ENCODE measurements at places on chromosomes 1 and 21. TPM values are rescaled to one million over a fixed set of nuclear protein-coding genes. Genes with fewer than 3 reads are reported as not detected.
A peak's percentile ranks its signal among the peaks of the same experiment; 100 is the strongest.

- DNase-seq = no peak
Observed at GRCh38 chr1:100414693-100415497, 62.6 kb downstream of the CDC14A start.

- no peak for DNase-seq
Observed at GRCh38 chr1:182633657-182634281, 29.6 kb upstream of the RGS16 start.

GRCh38 chr1:150813028-150813707, 5.1 kb upstream of the CTSK start:
- DNase-seq = peak; percentile 49

DNA sequence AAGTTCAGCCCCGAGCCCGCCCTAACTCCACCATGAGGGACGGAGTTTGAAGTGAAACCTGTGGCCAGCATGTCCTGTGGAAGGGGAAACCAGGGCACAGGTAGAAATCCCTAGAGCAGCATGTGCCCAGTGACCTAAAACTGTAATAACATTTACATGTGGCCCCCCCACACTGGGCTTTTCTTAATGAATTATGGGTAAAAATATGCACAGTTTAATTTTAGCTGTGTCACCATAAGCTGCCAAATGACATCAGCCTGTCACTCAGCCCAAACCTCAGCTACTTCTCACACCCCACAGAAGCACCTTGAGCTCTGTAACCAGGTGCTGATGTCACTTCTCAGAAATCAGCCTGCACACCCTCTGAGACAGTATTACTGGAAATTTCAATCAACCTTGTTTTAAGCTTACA, 50.0 kb upstream of the SLC19A1 start:
- DNase-seq = no peak

GRCh38 chr1:53409233-53409632, 50.0 kb upstream of the DMRTB1 start:
- no peak for DNase-seq

DNA sequence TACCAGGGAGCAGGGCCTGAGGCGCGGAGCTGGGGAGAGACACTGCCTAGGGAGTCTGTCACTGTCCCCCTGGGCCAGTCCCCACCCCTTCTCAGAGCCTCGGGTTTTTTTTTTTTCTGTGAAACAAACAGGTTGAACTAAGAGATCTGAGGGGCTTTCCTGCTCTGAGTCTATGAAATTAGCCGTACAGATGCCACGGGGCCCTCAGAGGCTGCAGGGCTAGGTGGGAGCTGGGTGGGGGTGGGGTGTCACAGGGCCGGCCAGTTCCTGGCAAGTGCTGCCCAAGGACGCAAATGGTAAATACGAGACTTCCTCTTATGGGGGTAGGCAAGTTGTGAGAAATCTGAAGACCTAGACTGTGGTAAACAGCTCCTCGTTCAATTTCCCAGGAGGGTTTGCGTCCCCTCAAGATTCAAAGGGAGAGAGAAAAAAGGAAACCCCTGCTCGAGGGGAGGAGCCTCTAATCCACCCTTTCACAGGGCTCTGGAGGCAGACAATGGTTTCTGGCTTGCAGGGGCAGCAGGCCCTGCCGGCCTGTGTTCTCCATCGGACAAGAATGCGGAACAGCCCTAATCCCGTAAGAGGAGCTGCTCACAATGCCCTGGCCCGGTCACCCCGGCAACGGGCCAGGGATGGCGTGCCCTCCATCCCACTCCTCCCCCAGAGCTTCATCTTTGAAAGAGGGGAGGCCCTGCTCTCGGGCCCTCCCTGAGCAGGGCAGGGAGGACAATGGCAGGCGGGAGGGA, 7.8 kb downstream of the NUAK2 start:
- no peak for DNase-seq

Gene C4BPB
- total RNA-seq = not detected

DNA sequence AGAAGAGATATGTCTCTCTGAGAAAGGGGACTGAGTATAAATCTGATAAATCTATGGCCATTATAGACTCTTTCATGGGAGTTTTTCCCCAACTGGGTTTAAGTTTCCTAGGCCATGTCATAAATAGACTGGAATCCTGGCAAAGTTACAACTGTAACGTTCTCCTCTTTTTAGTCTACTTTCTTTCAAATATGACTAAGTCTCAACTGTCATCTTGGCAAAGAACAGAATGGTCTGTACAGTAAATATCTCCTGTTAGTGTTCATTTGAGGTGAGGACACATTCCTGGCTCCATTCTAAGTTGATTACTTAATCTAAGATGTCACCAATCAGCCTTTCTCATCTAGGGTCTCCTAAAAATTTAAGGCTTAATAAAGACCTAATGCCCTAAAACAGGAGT, 300.5 kb downstream of the BRINP2 start:
- DNase-seq = peak; percentile 71

Gene GIPC2
- total RNA-seq = 1.5 TPM

GRCh38 chr21:44867464-44867863, 6.0 kb downstream of the PTTG1IP start:
- no peak for DNase-seq

Gene HMGCS2
- total RNA-seq = not detected

DNA sequence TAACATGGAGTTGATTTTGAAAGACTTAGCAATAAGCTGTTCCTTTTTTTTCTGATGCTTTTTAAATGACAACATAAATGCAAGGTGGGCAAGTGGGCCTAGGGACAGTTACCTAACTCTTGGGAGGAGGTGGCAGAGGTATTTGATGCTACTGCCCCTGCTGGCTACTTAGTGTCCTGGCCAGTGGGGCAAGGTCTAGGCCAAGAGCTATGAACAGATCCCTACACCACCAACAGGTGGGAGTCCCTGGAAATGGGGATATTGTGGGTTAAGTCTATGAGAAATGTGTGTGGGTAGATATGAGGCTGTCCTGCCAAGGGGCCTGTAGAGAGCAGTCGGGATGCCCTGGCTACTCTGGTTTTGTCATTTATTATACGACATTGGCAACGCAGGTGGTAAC, 31.3 kb upstream of the B3GALT5 start:
- no peak for DNase-seq

DNA sequence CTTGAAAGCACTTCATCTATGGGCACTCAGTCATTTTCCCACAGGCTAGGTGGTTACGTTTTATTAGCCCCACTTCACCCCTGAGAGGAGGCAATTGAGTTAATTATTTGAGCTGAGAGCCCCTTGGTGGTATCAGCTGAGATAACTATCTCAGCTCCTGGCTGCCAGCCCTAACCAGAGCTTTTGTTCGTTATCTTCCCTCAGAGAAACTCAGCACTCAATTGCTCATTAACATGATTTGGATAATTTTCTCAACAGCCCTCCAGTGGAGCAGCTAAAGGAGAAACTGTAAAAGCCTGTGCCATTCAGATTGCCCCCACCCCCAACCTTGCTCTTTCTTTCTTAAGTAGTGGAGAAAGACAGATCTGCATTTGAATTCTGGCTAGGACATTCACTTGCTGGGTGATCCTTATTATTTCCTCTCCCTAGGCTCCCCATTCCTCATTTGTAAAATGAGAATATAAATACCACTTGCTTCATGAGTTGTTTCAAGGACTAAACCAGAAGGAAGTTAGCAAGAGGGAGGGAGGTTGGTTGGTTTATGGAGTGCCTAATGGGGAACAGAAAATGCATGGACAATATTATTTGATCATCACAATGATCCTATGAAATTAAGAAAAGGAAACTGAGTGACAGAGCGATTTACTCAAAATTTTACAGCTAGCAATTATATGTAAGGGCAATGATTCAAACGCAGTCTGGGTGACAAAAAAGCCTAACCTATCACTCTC, 218.7 kb upstream of the FGGY start:
- DNase-seq = no peak

Gene FAM177B
- not detected for total RNA-seq

DNA sequence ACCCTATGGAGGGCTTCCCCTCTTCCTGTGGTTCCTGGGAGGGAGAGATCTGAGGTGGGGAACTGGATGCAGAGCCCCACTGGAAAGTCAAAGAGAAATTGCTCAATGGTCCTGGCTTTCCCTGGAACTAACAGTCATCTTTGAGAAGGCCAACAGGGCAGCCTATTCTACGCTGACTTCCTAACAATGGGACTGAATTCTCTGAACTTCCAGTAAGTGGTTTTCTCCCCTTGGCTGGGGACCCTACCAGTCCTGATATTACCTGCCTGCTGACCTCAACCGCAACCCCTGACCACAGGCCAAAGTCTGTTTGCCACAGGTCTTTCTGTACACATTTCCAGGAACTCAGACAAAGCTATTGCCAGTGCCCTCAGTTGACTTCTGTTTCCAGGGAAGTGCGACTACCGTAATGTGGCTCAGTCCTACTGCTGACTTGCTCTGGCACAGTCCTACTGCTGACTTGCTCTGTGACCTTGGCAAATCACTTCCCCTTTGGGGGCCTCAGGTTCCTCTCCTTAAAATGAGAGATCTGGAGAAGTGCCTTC, 55.3 kb downstream of the C8B start:
- no peak for DNase-seq

GRCh38 chr1:156898161-156898566, 4.6 kb downstream of the PEAR1 start:
- DNase-seq = no peak

DNA sequence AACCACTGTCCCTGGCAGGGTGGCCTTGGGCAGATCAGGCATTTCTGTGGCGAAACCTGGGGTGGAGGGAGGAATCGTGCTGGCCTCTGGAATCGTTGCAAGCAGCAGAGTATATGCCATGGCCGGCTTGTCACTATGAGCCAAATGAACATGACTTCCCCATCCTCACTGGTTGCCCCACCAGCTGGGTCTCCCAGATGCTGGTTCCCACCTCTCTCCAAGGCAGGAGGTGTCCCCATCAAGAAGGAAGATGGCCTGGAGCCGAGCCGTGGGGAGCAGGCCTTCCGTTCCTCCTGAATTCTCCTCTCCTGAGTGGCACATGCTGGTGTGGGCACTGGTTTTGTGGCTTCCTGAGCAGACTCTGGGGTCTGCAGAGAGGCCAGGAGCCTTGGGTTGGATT, 60.2 kb upstream of the ACTRT2 start:
- DNase-seq = no peak

DNA sequence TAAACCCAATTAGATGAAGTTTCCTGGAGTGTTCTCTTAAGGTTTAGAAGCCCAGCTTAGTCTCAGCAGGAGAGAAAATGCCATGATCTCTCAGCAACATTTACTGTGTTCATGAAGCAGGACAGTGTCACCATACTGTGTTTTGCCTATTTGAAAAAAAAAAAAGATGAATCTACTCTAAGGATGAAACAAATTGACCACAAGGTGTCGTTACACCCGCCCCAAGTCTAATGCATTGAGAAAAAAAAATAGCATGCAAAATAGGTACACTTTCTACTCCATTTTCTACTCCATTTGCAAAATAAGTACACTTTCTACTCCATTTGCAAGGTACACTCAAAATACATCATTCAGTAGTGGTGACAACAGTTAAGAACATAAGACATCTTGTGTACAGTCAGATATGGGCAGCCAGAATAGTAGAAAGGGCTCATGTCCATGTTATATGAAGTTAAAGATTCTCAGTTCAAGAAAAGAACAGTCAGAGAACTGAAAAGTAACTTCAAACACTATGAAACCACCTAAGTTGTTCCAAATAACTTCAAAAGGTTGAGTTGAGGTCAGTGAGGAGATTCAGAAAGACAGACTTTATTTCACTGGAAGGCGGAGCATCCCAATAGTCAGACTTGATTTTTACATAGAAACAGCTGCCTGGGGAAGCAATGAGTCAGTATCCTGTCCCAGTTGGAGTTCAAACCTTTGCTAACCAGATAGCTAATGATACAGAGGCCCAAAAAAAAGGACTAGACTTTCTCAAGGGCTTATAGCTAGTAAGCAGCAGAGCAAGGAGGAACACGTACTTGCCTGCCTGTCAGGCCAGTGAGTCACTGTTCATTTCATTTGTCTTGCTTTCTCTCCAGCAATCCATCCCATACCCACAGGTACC, 13.3 kb downstream of the PLPPR5 start:
- DNase-seq = peak; percentile 95

GRCh38 chr1:48943393-48943792, 166.7 kb upstream of the BEND5 start:
- peak; percentile 18 for DNase-seq

Gene IFI44L
- 14.7 TPM for total RNA-seq

- no peak for DNase-seq
Observed at GRCh38 chr1:234218078-234218477, 155.2 kb upstream of the COA6 start.

All from LHCN-M2 (cell line).